ENCODE measurements at places on chromosomes 2 and 18. TPM values are rescaled to one million over a fixed set of nuclear protein-coding genes. Genes with fewer than 3 reads are reported as not detected.

DNA sequence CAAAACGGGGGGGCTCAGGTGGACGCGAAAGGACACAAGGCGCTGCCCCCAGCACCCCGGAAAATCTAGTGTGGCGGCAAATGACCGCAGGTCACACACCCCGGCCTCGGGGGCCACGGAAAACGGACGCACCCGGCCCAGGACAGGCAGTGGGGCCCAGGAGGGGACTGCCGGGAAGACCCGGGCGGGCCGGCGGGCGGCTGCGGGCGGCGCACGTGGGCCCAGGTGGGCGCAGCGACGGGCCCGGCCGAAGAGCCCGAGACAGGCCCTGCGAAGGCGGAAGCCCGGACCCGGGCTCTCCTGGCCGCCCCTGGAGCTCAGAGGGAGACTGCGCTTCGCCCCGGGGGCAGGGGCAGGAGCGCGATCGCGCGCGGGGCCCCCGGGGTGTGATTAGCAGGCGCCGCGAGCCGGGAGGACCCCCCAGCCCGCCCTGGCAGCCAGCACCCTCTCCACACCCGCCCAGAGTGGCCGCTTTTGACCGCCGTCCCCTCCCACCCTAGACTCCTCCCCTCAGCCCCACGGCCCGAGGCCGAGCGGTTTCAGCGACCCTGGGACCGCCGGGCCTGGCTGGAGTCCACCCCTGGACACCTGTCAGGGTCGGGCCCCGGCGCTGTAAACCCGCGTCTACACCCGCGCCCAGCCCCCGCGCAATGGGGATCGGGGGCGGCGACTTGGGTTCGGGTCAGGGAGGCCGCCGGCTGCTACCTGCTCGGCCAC lies 773 bp downstream of the MBP start:
- H3K27me3 ChIP-seq = no peaks in the 10 kb centered on the region
- DNase-seq = peak; percentile 79
- H3K36me3 ChIP-seq = no peaks in the 10 kb centered on the region
- H3K4me1 ChIP-seq = peaks cover 2% of the 10 kb centered on the region
- H3K27ac ChIP-seq = peak overlapping the region; percentile 96

GRCh38 chr2:43329637-43330036 lies 103.2 kb upstream of the ZFP36L2 start:
- no peaks in the 10 kb centered on the region for H3K4me1 ChIP-seq
- H3K4me3 ChIP-seq = no peak overlapping the region
- no peaks in the 10 kb centered on the region for H3K36me3 ChIP-seq
- H3K27me3 ChIP-seq = no peaks in the 10 kb centered on the region
- DNase-seq = no peak
- H3K27ac ChIP-seq = no peak overlapping the region

GRCh38 chr18:40752316-40752715 lies 1202.7 kb upstream of the PIK3C3 start:
- H3K36me3 ChIP-seq = no peaks in the 10 kb centered on the region
- no peak for DNase-seq
- H3K4me1 ChIP-seq = no peaks in the 10 kb centered on the region
- H3K27me3 ChIP-seq = no peaks in the 10 kb centered on the region
- H3K4me3 ChIP-seq = no peak overlapping the region

DNA sequence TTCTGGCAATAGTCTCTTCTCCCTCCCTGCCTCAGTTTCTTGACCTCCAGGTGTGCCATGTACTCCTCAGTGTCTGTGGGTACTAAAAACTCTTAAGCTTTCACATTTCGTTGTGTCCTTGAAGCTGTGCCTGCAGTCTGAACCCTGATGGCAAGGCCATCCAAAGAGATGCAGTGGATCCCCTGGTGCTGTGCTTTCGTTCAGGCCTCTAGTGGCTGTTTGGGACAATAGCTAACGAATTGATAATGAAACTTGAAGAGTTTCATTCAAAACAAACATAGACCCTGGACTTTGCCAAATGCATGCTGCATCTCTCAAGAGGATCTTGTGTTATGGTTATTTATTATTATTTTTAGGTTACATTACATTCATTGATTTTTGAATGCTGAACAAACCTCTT lies 523.1 kb upstream of the FSIP2 start:
- no peak overlapping the region for H3K4me3 ChIP-seq

DNA sequence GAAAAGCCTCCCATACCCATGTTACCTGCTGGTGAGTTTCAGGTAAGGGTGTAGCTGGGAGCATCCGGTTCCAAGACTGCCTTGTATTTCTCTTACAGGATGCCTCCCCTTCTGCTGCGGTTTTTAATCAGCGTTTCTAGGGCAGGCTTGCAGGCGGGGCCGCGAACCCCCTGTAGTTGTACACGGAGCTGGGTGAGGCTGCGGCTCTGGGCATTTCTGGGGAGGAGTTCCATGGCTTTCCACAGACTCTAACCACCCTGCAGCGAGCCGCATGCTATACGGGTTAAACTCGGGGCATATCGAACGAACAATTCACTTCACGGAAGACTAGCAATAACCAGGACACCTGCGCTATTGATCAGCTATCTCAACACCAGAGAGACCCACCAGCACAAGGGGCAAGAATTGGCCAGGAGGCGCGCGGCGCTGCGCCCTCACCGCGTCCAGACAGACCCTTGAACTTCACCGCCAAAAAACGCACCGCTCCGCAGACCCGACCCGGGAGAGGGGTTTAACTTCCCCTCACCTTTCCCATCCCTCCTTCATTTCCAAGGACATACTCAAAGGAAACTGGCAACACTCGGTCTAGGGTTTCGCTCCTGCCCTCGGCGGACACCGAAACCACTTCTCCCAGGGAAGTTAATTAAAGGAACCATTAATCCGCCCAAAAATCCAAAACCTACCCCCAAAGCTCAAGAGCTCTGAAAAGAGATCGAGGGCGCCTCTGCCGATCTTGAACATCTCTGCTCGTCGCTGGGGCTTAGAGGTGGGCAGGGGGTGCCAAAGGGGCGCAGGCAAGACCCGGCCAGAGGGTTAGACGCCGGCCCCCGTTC lies 909 bp downstream of the TGFA start:
- no peaks in the 10 kb centered on the region for H3K36me3 ChIP-seq
- H3K27ac ChIP-seq = peak overlapping the region; percentile 75
- peak overlapping the region; percentile 60 for H3K4me3 ChIP-seq
- H3K4me1 ChIP-seq = peaks cover 17% of the 10 kb centered on the region
- no peak for DNase-seq

- no peaks in the 10 kb centered on the region for H3K27me3 ChIP-seq
- DNase-seq = no peak
- no peaks in the 10 kb centered on the region for H3K36me3 ChIP-seq
- no peak overlapping the region for H3K27ac ChIP-seq
Measured at GRCh38 chr18:56532176-56532840, 106.1 kb downstream of the TXNL1 start.

- no peak overlapping the region for H3K4me3 ChIP-seq
- no peaks in the 10 kb centered on the region for H3K4me1 ChIP-seq
Measured at GRCh38 chr2:143125717-143126116, 3.5 kb upstream of the ARHGAP15 start.

GRCh38 chr2:119758881-119759450 lies 756 bp upstream of the PTPN4 start:
- H3K36me3 ChIP-seq = no peaks in the 10 kb centered on the region
- peak overlapping the region; percentile 65 for H3K4me3 ChIP-seq
- peaks cover 5% of the 10 kb centered on the region for H3K4me1 ChIP-seq
- H3K27me3 ChIP-seq = no peaks in the 10 kb centered on the region
- H3K27ac ChIP-seq = peak overlapping the region; percentile 97

- no peaks in the 10 kb centered on the region for H3K4me1 ChIP-seq
- H3K27me3 ChIP-seq = no peaks in the 10 kb centered on the region
- H3K27ac ChIP-seq = no peak overlapping the region
- H3K36me3 ChIP-seq = no peaks in the 10 kb centered on the region
Measured at GRCh38 chr2:206211657-206212255, 52.1 kb downstream of the EEF1B2 start.

DNA sequence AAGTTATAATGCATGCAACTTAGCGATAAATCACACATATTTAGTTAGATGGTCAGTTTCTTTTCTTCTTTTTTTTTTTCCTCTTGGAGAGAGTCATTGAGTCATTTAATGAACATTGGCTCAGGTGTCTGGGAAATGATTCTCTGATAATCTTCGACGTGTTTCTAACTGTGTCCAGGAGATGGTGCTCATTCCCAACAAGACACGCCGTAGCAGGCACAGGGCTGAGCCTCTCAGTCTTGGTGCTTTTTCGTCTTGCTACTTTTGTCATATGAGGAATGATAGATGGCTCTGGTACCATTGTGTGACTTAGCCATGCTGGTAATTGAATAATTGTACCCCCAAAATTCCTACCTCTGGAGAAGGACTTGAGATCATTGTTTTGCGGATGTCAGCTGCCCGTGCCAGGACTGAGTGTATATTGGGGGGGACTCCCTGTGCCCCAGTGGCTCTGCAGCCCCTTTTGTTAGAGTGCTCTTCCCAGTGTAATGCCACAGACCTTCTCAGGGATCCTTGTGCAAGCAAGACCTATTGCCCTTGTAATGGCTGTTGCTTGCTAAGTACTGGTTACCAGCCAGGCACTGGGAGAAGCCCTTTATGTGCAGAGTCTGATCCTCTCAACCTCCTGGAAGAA lies 107.6 kb upstream of the CYRIA start:
- no peak for DNase-seq
- H3K4me1 ChIP-seq = no peaks in the 10 kb centered on the region
- no peaks in the 10 kb centered on the region for H3K36me3 ChIP-seq
- no peak overlapping the region for H3K4me3 ChIP-seq
- no peaks in the 10 kb centered on the region for H3K27me3 ChIP-seq

- peak overlapping the region; percentile 60 for H3K27ac ChIP-seq
- H3K4me3 ChIP-seq = no peak overlapping the region
- DNase-seq = no peak
- H3K4me1 ChIP-seq = no peaks in the 10 kb centered on the region
Measured at GRCh38 chr2:96907115-96908041, 37.5 kb upstream of the SEMA4C start.

- no peak overlapping the region for H3K27ac ChIP-seq
- no peak overlapping the region for H3K4me3 ChIP-seq
- H3K27me3 ChIP-seq = no peaks in the 10 kb centered on the region
- H3K4me1 ChIP-seq = no peaks in the 10 kb centered on the region
Measured at GRCh38 chr2:138602166-138602460, 100.5 kb downstream of the SPOPL start.

GRCh38 chr18:36672437-36673344 lies 156.1 kb downstream of the TPGS2 start:
- H3K4me3 ChIP-seq = no peak overlapping the region
- peaks cover under 1% of the 10 kb centered on the region for H3K27me3 ChIP-seq
- H3K27ac ChIP-seq = no peak overlapping the region
- H3K4me1 ChIP-seq = no peaks in the 10 kb centered on the region

GRCh38 chr2:28444956-28445355 lies 50.9 kb upstream of the PLB1 start:
- H3K36me3 ChIP-seq = no peaks in the 10 kb centered on the region
- no peak for DNase-seq
- no peak overlapping the region for H3K4me3 ChIP-seq
- no peaks in the 10 kb centered on the region for H3K27me3 ChIP-seq

DNA sequence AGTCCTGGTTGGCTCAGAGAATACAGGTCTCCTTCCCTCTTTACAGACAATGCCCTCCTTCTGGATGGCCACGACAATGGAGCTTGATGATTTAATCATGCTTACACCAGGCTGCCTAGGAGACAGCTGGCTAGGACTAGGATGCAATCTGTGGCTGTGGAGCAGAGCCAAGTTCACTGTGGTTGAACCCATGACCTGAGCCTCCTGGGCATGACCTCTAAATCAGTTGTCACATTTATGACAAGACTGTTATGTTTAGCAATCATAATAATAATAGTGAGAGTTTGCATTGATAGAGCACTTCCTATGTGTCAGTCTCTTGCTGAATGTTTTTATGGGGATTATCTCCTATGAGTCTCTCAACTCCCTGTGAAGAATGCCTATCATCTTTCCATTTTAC lies 244.1 kb downstream of the ICOS start:
- no peak overlapping the region for H3K27ac ChIP-seq
- H3K36me3 ChIP-seq = no peaks in the 10 kb centered on the region
- no peak overlapping the region for H3K4me3 ChIP-seq
- no peak for DNase-seq

DNA sequence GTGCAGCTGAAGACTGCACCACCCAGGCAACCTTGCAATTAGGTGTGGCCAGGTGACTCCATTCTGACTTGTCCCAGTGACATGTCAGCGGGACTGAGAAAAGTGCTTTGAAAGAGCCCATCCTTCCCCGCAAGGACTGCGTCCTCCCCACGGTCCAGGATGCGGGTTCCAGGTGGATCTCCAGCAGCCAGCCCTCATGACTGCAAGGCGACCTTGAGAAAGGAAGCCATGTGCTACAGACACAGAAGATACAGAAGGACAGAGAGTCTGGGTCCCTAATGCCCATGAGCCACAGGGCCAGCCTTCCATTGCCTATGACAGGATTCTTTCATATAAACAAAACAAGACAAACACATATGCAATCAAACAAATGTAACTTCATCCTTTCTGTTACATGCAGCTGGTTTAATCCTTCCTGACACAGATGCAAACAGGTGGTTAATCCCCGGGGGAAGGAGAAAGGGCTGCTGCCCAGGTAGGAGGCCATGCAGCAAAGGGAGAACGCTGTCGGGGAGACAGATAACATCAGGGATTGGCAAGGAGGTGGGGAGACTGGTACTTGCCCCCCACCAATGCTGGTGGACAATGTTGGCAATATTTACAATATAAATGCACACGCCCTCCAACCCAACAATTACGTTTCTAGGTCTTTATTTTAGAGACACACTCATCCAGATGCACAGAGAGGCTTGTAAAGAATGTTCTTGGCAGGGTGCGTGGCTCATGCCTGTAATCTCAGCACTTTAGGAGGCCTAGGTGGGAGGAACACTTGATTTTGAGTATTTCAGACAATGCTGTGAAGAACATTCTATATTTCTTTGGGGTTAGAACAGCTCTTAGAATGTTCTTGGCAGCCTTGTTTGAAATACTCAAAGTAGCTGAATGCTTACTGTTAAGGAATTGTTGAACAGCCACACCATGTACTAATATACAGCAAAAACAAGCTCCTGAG lies 64.8 kb downstream of the NCAPH start:
- no peak overlapping the region for H3K27ac ChIP-seq
- no peaks in the 10 kb centered on the region for H3K36me3 ChIP-seq
- no peak overlapping the region for H3K4me3 ChIP-seq
- H3K27me3 ChIP-seq = no peaks in the 10 kb centered on the region
- DNase-seq = no peak

- peaks cover 2% of the 10 kb centered on the region for H3K4me1 ChIP-seq
- no peak for DNase-seq
- H3K27ac ChIP-seq = no peak overlapping the region
- H3K27me3 ChIP-seq = no peaks in the 10 kb centered on the region
- H3K4me3 ChIP-seq = no peak overlapping the region
- no peaks in the 10 kb centered on the region for H3K36me3 ChIP-seq
Measured at GRCh38 chr2:218360453-218360852, 3.8 kb downstream of the CATIP start.

DNA sequence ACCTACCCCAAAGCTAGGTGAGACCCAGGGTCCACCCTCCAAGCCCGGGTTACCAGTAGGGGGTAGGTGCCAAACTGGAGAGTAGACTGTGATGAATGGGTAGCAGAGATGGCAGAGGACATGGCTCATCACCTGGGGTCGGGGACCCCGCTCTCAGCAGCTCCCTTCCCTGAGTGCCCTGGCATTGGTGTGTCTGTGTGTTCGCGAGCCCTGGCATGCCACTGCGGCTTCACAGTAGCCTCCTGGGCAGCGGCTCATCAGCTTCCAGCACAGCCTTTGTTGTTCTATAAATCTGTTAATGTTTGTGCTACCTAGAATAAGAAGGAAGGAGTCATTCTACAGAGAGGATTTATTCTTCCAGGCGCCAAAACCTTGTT lies 62.6 kb upstream of the ALPP start:
- H3K36me3 ChIP-seq = no peaks in the 10 kb centered on the region
- no peak overlapping the region for H3K4me3 ChIP-seq
- no peaks in the 10 kb centered on the region for H3K27me3 ChIP-seq
- no peaks in the 10 kb centered on the region for H3K4me1 ChIP-seq

Gene PLGLB2
- total RNA-seq = 450 TPM
